ENCODE measurements at places on chromosomes 3 and 15. TPM values are rescaled to one million over a fixed set of nuclear protein-coding genes. Genes with fewer than 3 reads are reported as not detected.

DNA sequence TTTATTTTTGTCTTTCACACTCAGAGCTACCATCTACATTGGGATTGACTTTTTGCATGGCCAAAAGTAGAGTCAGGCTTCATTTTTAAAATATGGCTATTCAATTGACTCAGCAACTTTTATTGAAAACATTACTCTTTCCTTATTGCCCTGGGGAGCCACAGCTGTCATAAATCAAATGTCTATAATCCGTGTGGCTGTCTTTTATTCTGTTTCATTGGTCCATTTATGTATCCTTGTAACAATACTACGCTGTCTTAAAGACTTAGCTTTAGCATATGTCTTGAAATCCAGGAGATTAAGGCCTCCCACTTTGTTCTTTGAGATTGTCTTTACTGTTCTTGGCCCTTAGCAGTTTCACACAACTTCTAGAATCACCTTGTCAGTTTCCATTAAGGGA lies 55.2 kb downstream of the CEMIP start:
- no peak overlapping the region for H3K4me3 ChIP-seq
- DNase-seq = no peak
- H3K36me3 ChIP-seq = no peaks in the 10 kb centered on the region
- H3K27me3 ChIP-seq = no peaks in the 10 kb centered on the region
- H3K4me1 ChIP-seq = peaks cover 3% of the 10 kb centered on the region

DNA sequence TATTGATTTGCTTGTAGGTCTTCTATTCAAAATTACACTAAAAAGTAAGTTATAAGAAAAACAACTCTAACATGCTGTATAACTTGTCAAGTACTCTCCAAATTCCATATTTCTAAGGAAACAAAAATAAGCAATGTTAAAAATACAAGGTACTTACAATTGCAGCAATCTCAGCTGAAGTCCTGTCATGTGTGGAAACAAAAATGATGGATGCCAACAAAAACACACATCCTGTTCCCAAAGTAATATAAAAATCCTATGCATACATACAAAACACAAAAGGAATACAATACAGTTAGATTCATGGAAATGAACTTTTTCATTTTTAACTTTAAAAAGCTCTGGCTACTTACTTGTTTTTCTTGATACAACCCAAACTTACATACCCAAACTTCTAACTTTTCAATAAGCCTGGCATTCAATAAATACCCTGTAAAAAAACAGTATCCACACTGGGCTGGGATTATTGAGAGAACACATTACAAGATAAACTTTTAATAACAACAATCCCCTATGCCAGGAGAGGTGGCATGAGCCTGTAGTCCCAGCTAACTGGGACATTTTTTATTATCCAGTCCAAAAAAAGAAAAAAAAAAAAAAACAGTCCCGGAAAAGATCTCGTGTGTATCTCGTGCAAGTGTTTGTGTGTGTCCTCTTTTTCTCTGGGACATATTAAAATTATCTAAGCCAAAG lies 14.7 kb downstream of the CMTM6 start:
- no peak for DNase-seq
- no peak overlapping the region for H3K4me3 ChIP-seq
- H3K27ac ChIP-seq = peak overlapping the region; percentile 26
- peaks cover 48% of the 10 kb centered on the region for H3K4me1 ChIP-seq
- no peaks in the 10 kb centered on the region for H3K27me3 ChIP-seq
- H3K36me3 ChIP-seq = no peaks in the 10 kb centered on the region

GRCh38 chr3:171833789-171834460 lies 9.2 kb upstream of the TMEM212 start:
- no peak for DNase-seq
- H3K4me3 ChIP-seq = no peak overlapping the region
- H3K36me3 ChIP-seq = no peaks in the 10 kb centered on the region
- H3K27ac ChIP-seq = no peak overlapping the region
- peaks cover 25% of the 10 kb centered on the region for H3K4me1 ChIP-seq

DNA sequence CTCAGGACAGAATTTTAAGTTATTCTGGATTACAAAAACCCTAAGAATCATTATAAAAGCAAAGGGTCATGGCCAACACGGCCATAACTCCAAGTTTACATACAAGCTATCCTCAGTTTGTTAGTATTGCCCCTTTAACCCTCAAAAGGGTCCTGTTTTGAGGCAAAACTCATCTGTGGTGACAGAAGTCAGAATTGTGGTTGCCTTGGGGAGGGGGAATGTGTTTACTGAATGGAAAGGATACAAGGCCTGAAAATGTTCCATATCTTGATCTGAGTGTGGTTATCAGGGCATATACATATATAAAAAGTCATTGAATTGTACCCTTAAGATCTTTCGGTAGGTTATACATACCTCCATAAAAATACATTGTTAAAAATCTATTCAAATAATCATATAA lies 2.1 kb downstream of the SFMBT1 start:
- H3K4me1 ChIP-seq = peaks cover 73% of the 10 kb centered on the region
- peaks cover 34% of the 10 kb centered on the region for H3K27me3 ChIP-seq
- no peaks in the 10 kb centered on the region for H3K36me3 ChIP-seq
- H3K4me3 ChIP-seq = no peak overlapping the region

The ITPKA gene
- not detected for total RNA-seq

The CLRN1 gene
- total RNA-seq = not detected

The CYP11A1 gene
- total RNA-seq = 8.7 TPM

- H3K36me3 ChIP-seq = no peaks in the 10 kb centered on the region
- H3K4me1 ChIP-seq = no peaks in the 10 kb centered on the region
- H3K27me3 ChIP-seq = no peaks in the 10 kb centered on the region
- no peak for DNase-seq
Observed at GRCh38 chr3:12303993-12304392, 15.1 kb downstream of the PPARG start.

The CEP19 gene
- 6.4 TPM for total RNA-seq

The NR1I2 gene
- total RNA-seq = 1.1 TPM

The CSTA gene
- total RNA-seq = 13.9 TPM

The TWF2 gene
- 67.8 TPM for total RNA-seq

- H3K27me3 ChIP-seq = no peaks in the 10 kb centered on the region
- H3K36me3 ChIP-seq = no peaks in the 10 kb centered on the region
- H3K27ac ChIP-seq = no peak overlapping the region
- H3K4me1 ChIP-seq = no peaks in the 10 kb centered on the region
- H3K4me3 ChIP-seq = no peak overlapping the region
Observed at GRCh38 chr3:106817706-106818105, 559.5 kb upstream of the CCDC54 start.

DNA sequence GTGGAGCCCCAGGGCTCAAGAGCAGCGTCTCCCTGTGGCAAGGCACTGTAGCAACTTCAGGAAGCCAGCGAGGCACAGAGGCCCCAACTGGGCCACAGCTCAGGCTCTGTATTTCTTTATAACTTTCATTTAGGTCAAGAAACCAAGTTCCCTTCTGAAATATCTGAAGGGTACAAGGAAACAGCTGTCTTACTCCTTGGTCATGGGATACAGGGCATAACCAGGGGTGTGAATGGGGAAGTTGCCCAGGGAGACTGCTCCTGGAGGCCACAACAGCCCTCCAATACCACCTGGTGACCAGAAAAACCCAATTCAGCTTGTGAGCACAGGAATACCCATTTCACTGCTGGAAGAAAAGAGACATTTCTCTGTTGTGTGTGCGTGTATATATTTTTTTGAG lies 13.3 kb upstream of the SPTBN5 start:
- no peaks in the 10 kb centered on the region for H3K27me3 ChIP-seq
- DNase-seq = no peak
- peaks cover 3% of the 10 kb centered on the region for H3K36me3 ChIP-seq
- H3K27ac ChIP-seq = peak overlapping the region; percentile 29
- no peak overlapping the region for H3K4me3 ChIP-seq

GRCh38 chr3:66053550-66054094 lies 14.9 kb upstream of the MAGI1 start:
- H3K4me1 ChIP-seq = no peaks in the 10 kb centered on the region
- H3K27ac ChIP-seq = no peak overlapping the region
- no peak for DNase-seq
- no peaks in the 10 kb centered on the region for H3K36me3 ChIP-seq
- no peaks in the 10 kb centered on the region for H3K27me3 ChIP-seq
- no peak overlapping the region for H3K4me3 ChIP-seq
